ENCODE measurements at places on chromosomes 12 and 14.

- DNase-seq = no peak
Observed at GRCh38 chr14:74572726-74573301, 39.2 kb downstream of the LTBP2 start.

DNA sequence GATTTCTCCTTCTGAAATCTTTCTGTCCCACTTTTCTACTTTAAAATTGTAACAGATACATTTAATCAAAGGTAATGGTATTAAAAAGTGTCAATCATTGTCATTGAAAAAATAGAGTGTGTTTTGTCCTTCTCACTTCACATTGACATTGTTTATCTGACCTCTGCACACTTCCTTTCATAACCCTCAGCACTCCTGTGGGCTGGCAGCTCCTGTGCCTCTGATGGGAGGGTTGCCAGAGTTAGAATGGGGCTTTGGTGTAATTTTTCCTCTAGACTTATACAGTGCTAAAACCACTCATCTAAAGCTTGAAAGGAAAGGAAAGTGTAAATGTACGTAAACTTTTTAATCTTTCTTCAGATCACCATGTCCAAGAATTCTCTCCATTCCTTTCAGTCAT is 23.7 kb downstream of the KCNA1 start:
- DNase-seq = no peak

DNA sequence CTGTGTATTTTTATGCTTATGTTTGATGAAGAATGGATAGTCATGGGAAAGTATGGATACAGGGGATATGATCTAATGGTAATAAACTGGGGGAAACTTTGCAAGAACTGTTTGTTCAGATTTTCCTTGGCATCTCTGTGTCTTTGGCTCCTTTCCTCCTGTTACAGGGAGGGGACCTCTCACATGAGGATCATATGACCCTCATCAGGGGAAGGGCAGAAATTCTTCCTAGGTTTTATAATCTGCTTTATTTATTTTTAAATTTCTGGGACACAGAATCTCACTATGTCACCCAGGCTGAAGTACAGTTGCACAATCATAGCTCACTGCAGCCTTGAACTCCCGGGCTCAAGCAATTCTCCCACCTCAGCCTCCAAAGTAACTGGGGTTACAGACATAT is 526.5 kb downstream of the CCER1 start:
- no peak for DNase-seq

DNA sequence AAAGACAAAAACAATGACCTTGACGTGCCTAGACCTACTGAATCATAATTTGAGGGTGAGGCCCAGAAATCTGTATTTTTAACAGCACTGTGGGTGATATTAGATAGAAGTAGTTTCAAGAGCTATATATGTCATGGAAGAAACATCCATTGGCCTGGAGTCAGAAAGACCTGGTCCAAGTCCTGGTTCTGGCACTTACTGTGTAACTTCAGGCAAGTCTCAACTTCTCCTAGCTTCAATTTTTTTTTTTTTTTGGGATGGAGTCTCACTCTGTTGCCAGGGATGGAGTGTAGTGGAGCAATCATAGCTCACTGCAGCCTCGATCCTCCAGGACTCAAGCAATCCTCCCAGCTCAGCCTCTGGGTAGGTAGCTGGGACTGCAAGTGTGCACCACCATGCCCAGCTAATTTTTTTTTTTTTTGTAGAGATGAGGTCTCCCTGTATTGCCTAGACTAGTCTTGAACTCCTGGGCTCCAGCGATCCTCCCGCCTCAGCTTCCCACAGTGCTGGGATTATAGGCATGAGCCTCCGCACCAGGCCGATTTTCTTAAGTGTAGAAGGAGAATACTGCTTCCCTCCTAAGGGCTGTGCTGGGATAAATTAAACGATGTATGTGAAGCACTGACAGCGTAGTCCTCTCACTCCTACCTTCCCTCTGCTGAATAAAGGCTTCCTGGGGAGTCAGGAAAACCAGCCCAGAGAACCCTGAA is 14.3 kb upstream of the GPX2 start:
- no peak for DNase-seq

DNA sequence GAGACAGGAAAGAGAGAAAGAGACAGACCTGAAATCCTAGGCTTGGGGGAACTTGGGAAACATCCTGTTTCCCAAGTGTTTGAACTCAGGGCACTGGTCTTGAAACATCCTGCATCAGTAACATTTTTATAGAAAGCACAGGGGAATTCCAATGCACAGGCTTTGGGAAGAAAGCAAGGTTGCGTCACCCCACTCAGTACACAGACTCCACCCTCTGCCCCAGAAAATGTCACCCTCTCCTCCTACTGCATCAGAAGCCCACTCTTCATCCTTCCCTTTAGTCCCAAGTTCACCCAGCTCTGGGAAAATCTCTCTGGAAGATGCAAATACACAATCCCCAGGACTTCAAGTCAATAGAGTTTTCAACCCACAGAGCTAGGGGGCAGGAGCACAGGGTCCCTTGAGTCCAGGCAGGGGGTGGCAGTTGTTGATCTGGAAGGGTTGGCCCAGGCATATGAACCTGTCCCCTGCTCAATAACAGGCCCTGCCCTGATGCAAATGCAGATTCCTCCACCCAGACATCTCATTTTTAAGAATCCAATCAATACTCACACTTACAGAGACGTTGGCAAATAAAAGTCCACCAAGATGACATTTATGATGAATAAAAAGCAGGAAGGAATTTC is 1.7 kb downstream of the RDH16 start:
- DNase-seq = no peak

DNA sequence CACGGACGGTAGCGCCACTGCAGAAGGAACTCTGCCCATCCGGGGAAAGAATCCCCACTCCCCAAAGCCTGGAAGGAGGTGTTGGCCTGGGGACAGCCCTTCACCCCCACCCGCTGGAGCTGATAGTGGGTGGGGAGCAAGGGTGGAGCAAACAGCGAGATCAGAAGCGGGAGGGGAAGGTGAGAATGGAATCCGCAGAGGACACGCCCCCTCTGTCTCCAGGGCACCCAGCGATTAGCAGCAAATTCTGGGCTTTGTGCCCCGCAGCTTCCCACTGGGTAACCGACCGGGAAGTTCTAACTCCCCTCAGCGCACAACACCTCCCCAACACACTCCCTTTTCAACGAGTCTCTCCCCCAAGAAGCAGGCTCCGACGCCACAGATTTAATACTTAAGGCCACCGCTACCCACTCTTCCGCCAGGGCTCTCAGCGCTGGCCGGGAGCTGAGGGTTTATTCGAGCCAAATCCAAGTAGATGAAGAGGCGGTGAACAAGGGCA is 1.4 kb downstream of the SLC25A29 start:
- no peak for DNase-seq

DNA sequence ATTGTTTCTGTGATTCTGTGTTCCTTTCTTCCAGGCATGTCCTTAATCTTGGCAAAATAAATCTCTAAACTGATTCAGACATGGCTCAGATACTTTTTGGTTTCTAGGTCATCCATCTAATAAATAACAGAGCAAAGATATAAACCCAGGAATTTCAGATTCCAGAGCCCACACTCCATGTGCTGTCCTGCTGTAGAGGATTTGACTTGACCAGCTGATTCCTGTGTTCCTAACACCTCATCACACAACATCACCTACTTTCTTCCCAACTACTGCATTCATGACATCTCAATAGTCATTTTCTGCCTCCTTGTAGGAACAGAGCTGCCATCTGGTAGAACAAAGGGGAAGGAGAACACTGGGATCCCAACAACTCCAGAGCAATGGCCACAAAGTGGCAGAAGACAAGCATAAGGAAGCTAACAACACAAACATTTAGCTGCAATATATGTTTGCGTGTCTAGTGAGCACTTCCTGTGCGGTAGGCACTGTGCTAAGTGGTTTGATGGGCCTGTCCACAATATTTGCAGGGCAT is 91.9 kb upstream of the OVCH1 start:
- no peak for DNase-seq
